ENCODE measurements at places on chromosomes 7 and 10.

GRCh38 chr7:106514881-106515280 lies 146.1 kb downstream of the CCDC71L start:
- no peak for DNase-seq

DNA sequence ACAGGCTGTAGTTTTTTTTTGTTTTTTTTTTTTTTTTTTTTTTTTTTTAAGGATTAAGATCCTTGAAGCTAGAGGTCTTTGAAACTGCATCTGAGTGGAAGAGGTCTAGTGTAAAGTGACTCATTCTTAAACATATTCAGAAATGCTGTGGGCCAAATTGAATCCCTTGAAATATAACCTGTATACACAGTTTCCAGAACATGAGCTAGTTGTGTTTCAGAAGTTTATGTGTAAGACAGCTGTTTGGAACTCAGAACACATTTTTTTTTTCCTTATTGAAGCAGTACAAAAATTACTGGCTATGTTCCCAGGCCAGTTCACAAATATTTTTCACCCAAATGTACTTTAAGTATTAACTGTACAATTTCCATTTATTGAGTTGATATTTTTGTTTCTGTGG lies 67.9 kb downstream of the PPP1R9A start:
- DNase-seq, result no peak

DNA sequence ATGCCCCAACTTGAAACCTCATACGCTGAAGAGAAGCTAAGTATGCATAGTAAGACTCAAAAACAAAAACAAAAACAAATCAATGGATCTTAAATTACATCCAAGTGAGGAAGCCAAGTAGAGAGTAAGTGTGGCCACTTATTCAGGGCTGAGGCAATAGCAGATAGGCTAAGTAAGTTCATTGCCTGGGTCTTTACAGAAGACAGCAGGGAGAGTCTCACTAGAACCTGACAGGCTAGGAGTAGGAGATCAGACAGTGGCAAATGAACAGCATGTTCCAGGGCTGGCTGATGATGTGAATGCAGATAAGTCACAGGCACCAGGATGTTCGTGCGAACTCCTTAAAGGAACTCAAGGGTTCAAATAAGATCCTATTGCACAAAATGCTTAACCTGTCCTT lies 568.6 kb downstream of the KCNMA1 start:
- DNase-seq, result no peak

GRCh38 chr10:27248215-27248614 lies 7.6 kb upstream of the ACBD5 start:
- no peak for DNase-seq

- DNase-seq, result no peak
Observed at GRCh38 chr10:49312246-49312869, 13.4 kb downstream of the C10orf71 start.

DNA sequence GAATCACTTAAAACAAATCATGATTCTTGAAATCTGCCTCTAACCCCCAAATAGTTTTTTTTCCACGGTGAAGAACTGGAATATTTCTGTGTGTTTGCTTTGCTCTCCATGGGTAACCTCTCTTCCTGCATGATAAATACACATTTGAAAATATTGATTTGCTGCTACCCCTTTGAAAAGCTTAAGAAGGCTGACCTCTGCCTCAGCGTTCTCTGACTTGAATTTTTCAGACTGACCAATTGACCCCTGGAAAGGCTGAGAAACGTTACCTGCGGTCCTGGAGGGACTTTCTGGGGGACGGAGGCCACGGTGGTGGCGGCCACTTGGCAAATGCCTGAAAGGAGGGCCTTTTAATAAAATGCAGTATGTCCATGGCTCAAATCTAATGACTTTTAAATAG lies 520.2 kb downstream of the LRMDA start:
- DNase-seq, result no peak

DNA sequence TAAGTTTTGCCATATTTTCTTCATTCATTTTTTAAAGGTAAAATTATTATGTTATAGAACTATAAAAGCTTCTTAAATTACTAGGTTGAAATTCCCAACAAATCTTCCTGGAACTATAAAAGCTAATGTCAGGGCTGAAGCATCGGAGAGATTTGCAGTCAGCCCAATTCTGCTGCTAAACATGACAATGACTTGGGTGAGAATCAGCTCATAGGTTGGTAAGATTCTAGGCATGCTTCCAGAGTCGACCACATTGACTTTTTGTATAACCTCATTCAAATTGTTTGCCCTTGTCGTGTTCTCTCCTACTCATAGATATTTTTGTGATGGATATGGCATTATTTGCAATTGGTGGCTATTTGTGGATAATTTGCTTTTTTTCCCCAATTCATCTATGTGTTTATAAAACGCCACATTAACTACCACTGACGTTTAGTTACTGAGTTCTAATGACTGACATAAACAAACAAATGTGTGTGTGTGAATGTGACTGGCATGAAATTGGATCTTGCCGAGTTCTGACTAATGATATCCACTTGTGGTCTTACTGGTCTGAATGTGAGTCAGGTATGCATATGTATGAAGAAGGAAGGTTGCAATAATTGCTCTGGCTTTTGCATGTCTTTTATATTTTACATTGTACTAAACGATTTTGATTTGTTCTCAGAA lies 579.8 kb downstream of the PARD3 start:
- DNase-seq, result no peak

GRCh38 chr10:72689660-72690059 lies 2.3 kb upstream of the MCU start:
- DNase-seq, result no peak

GRCh38 chr10:1745780-1746456 lies 8.6 kb upstream of the ADARB2 start:
- no peak for DNase-seq

DNA sequence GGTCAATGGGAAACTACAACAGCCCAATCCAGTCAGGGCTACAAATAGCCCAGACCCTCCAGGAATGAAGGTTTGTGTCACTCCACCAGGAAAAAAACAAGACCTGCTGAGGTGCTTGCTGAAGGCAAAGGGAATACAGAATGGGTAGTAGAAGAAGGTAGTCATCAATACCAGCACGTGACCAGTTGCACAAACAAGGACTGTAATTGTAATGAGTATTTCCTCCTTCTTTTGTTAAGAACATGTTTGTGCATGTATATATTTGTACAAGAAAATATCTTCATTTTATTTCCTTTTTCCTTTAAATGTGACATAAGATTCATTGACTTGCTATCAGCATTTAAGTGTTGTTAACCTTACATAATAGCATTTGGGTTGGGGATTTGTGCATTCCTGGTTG lies 229.3 kb downstream of the IMMP2L start:
- no peak for DNase-seq

- no peak for DNase-seq
Observed at GRCh38 chr7:87877366-87878040, 1.2 kb downstream of the DBF4 start.

- DNase-seq, result no peak
Observed at GRCh38 chr10:76991621-76992020, 646.0 kb downstream of the KCNMA1 start.

GRCh38 chr10:91742229-91742628 lies 56.0 kb upstream of the TNKS2 start:
- no peak for DNase-seq

- DNase-seq, result no peak
Observed at GRCh38 chr7:33916357-33917081, 11.2 kb downstream of the BMPER start.

DNA sequence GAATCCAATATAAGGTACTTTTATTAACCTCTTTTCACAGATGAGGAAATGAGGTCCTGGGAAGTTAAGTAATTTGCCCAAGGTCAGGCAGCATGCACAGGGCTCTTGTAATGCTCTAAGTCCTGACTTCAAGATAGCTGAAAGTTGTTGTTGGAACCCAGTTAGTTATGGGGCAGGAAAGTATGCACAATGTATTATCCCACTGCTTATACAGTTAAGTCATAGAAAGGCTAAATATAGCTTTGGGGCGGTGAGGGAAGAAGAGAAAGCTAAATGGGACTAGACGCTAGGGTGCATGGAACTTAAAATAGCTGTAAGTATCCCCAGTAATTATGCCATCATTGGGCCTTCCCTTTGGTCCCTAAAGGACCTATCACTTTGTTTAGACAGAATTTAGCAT lies 9.2 kb downstream of the GLCCI1 start:
- no peak for DNase-seq

DNA sequence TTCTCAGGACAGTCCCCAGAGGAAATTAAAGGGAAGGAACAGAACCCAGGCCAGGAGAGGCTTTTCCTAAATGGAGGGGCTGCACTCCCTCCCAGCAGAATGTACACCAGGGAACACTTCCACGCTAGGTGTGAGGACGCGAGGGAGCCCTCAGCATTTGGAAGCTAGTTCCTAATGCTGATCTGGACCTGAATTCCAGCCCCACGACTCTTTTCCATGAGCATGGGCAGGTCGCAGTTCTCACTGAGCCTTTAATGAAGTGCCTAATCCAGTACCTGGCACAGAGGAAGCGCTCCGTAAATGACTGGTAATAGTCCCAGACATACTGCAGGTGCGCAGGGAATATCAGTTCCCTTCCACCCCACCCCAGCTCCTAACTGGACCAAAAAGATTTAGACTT lies 1.1 kb downstream of the ALOX5 start:
- DNase-seq, result no peak

- DNase-seq, result no peak
Observed at GRCh38 chr7:28065308-28065707, 115.3 kb downstream of the JAZF1 start.

- DNase-seq, result no peak
Observed at GRCh38 chr7:36855330-36855729, 131.0 kb upstream of the AOAH start.

GRCh38 chr10:59332581-59332980 lies 29.8 kb downstream of the FAM13C start:
- no peak for DNase-seq

DNA sequence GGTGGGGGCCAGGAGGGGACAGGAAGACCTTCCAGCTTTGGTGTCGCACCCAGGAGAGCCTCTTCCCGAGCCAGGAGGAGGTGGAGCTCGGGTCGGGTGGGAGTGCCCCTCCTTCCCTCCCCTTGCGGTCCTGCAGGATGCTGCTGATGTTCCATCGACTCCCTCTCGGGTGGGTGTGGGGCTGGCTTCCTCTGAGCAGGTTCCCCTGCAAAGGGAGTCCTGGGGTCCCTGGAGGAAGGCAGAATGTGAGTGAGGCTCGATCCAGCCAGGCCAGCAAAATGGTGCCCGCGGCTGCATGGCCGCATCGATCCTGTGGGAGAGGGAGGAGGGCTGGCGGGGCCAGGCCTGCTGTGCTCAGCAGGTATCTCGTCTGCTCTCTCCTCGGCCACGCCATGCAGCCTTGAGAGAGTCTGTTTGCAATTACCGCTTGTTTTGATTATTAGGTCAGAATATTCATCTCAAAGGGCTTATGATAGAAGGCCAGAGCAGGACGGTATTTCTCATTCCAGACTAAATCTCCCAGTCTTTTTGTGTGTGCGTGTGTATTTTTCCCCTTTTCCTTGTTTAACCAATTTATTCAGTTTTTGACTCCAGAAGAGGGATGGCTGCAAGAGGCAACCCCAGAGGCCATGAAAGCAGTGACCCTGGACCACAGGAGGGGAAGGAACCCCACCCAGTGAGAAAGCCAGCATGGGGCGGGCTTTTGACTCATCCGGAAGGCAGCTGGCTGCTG lies 137.3 kb upstream of the ZMIZ1 start:
- DNase-seq, result no peak

DNA sequence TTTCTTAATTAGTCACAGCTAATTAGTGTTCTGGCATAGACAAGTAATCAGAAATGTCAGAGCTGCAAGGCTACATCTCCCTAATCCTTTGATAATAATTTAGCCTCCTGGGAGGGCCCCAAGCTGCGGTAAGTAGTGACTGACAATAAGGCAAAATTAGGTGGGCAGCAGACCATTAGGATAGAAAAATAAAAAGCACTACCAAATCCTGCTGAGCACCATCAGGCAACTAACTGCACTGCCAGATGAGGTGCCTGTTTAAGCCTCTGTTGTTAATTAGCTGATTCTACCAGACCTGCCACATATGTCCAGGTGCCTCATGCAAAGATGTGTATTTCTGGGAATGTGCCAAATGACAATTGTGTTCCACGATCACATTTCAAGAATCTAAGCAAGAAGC lies 32.5 kb upstream of the FEZF1 start:
- DNase-seq, result no peak

GRCh38 chr7:20348125-20348807 lies 17.6 kb downstream of the ITGB8 start:
- no peak for DNase-seq

DNA sequence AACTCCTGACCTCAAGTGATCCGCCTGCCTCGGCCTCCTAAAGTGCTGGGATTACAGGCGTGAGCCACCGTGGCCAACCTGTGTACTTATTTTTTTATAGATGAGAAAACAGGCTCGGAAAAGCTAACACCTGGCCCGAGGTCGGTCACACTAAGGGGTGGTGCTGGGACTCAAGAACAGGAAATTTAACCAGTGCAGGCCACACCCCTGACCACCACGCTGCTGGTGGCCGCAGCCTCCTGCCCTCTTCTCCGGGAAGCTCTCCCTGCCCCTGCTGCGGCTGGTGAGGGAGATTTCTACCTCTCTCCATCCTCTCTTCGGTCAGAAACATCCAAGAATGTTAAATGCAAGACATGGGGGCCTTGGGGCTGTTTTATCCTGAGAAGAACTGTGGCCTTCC lies 63.2 kb downstream of the TNRC18 start:
- DNase-seq, result no peak

GRCh38 chr10:11344550-11344949 lies 266.9 kb downstream of the USP6NL start:
- DNase-seq, result no peak

- no peak for DNase-seq
Observed at GRCh38 chr10:62996925-62997324, 136.2 kb upstream of the NRBF2 start.

DNA sequence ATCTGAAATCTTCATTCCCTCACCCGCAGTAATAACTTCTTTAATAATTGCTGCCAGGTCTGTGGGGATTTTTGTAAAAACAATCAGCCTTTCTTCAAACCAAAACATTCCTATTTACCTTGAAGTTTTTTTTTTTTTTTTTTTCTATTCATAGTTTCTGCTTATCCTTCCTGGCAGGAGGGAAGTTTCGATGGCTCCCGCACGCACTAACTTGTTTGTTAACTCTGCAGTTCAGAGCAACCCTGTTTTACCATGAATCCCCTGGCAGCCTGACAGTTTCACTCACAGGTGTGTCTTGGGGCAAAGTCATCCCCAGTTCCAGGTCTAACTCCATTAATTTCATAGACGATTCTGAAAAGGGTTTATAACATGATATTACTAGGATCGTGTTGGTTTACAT lies 149.3 kb downstream of the KLF6 start:
- DNase-seq, result no peak

GRCh38 chr7:10798044-10798443 lies 175.6 kb upstream of the PHF14 start:
- no peak for DNase-seq

GRCh38 chr7:157375410-157375809 lies 38.6 kb downstream of the DNAJB6 start:
- DNase-seq, result no peak

GRCh38 chr7:131517218-131517923 lies 39.1 kb downstream of the PODXL start:
- no peak for DNase-seq

Data from suppressor macrophage treated with lipopolysaccharide for 4 hours (primary cell).